Cortex of kidney (tissue), 1 donor: ENCODE measurements at places on chromosomes 7 and 10.

GRCh38 chr10:74079028-74079935, 71.3 kb downstream of the AP3M1 start:
- no peak for DNase-seq

DNA sequence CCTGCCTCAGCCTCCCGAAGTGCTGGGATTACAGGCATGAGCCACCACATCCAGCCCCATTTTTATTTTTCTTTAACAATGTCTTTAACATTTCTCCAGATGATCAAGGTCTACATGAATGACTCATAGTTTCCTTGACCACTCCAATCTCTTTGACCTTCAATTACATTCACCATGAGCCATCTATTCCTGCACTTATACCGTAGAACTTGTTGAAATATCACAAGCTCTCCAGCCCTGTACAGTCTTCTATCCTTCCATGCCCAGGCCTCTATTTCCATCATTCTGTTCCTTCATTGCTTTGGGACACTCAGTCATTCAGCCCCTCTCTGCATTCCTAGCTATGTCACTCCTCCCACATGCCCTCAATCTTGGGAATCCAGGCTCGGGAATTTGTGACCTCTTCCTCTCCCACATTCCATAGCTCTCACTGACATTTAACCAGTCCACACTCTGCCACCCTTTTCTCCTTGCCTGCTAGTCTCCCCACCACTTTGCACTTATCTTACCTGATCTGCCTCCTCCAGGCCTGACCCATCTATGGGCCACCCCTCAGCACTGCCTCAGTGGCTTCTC, 151.8 kb upstream of the STK17A start:
- DNase-seq, result no peak

DNA sequence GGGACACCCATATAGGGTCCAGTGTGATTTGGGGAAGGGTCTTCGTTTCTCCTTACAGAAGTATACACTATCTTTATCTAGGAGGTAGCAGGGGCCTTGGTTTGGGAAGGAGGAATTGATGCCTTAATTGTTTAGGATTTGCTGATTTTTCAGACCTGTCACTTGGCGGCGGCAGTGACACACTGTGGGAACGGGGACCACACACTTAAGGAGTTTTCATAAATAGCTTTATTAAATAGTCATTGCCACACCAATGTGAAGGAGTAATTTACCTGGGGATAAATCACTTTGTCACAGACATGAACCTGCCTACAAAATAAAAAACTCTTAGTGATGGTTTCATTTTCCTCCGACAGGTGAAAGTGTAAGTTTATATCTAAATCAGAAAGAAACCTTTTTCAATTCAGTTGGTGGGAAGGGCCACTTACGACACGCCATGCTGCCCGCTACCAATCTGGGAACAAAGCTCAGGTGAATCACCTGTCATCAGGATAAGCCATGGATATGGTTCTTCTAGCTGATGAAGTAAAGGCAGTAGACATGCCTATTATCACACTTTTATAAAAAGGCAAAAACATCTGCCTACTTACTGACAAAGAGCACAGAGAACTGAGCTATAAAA, 12.3 kb upstream of the ENO4 start:
- DNase-seq, result no peak

GRCh38 chr7:106476751-106477150, 184.2 kb downstream of the CCDC71L start:
- DNase-seq, result no peak

- no peak for DNase-seq
Observed at GRCh38 chr10:44824607-44825006, 86.5 kb upstream of the TMEM72 start.

DNA sequence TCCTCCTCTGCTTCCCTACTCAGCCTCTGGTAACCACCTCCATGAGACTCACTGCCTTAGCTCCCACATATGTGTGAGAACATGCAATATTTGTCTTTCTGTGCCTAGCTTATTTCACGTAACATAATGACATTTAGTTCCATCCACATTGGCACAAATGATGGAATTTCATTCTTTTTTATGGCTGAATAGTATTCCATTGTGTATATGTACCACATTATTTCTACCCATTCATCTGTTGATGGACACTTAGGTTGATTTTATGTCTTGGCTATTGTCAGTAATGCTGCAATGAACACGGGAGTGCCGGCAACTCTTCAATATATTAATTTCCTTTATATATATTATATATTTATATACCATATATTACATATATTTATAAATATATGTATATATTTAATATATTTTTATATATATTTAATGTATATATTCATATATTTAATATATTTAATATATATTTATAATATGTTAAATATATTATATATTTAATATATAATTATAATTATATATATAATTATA, 1046.9 kb downstream of the DNAJB9 start:
- DNase-seq, result no peak

DNA sequence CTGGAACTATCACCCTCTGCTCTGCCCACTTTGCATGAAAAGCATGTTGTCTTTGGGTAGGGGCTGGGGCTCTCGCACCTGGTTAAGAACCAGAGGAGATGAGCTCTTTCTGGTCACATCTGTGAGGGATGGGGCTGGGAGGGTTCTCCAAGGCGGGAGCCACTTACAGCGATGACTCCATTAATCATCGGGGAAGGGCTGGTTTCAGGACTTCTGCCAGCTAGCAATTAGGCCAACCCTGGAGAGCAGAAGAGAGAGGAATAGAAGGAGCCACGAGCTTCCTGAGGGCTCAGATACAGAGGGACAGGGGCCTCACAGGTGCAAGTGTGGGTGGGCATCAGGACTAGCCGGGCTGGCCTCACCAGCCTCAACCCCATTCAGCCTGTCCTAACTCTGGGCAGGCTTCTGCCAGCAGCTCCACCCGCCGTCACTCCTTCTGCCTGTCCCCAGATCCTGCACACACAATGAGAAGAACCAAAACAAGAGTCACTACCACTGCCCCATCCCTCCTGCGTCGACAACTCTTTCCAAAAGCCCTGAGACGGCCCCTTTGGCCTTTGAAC, 8.4 kb downstream of the AQP1 start:
- DNase-seq, result no peak

- DNase-seq, result no peak
Observed at GRCh38 chr10:71472912-71473311, 76.2 kb downstream of the CDH23 start.

DNA sequence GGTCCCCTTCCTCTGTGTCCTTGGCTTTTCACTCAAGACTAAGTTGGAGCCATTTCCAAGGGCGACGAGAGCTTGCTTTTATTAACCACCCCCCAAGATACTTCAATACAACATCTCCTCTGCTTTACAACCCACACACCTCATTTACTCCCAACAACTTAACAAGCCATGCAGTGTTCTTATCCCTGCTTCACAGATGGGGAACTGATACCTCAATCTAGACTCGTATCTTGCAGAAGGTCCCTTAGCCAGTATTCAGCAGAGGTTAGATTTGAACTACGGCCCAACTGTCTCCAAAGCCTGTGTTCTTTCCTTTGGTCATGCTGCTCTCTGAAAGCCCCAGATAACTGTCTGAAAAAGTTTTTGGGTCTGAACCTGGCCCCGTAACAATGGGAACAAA, 444.8 kb downstream of the GRID1 start:
- DNase-seq, result no peak

DNA sequence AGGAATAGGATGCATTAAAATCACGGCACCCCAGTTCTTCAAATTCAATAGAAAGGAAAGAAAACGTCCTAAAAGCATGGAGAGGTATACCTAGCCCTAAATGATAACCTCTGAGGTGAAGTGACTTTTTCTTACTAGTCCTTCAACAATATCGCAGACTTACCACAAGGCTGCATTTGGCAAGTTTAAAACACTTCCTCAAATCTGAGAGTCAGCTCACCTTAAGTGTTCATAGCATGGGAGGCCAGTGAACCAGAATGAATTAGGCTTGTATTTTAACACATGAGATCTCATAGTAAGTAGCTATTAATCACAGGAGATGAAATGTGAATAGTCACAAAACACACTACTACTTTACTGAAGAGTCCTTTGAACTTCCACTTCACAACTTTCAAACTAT, 124.2 kb downstream of the RNF32 start:
- DNase-seq, result no peak

DNA sequence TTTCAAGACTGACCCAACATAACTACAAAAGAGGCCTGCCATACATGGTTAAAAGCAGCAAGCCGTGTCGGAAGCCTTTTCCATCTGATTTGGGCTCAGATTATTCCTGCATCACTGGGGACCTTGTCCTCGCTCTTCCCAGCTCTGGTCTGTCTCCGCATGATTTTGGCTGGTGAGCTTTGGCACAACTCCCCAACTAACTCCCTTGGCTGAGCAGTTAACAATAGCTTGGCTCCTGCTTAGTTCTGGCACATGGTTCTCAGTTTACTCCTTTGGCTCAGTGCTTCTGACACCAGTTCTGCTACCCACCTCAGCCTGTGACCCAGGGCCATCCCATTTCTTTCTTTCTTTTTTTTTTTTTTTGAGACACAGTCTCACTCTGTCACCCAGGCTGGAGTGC, 17.0 kb downstream of the AGK start:
- DNase-seq, result no peak

DNA sequence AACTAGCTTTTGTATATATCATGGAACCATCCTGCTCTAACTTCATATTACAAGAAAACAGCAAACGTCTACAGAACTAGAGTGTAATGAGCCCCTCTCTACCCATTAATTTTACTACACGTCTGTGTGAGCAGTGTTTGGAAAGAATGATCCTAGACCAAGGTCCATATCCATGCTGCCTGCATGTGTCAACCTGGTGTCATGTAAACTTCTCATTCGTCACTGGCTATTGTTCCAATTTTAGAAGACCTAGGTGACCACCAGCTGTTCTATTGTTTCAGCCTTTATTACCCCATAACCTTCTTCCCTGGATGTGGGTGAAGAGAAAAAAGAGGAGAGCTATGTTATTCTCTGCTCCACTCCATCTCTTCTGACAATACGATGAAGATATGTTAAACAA, 77.1 kb downstream of the CREM start:
- no peak for DNase-seq

- no peak for DNase-seq
Observed at GRCh38 chr7:142632271-142633134, 116.8 kb upstream of the PRSS1 start.

- DNase-seq, result no peak
Observed at GRCh38 chr10:75071756-75072155, 39.7 kb upstream of the SAMD8 start.

GRCh38 chr7:64874562-64875250, 28.4 kb upstream of the ZNF273 start:
- DNase-seq, result no peak

GRCh38 chr7:134129856-134130523, 2.9 kb downstream of the LRGUK start:
- DNase-seq, result no peak

GRCh38 chr10:70535001-70535400, 56.4 kb downstream of the PALD1 start:
- no peak for DNase-seq

DNA sequence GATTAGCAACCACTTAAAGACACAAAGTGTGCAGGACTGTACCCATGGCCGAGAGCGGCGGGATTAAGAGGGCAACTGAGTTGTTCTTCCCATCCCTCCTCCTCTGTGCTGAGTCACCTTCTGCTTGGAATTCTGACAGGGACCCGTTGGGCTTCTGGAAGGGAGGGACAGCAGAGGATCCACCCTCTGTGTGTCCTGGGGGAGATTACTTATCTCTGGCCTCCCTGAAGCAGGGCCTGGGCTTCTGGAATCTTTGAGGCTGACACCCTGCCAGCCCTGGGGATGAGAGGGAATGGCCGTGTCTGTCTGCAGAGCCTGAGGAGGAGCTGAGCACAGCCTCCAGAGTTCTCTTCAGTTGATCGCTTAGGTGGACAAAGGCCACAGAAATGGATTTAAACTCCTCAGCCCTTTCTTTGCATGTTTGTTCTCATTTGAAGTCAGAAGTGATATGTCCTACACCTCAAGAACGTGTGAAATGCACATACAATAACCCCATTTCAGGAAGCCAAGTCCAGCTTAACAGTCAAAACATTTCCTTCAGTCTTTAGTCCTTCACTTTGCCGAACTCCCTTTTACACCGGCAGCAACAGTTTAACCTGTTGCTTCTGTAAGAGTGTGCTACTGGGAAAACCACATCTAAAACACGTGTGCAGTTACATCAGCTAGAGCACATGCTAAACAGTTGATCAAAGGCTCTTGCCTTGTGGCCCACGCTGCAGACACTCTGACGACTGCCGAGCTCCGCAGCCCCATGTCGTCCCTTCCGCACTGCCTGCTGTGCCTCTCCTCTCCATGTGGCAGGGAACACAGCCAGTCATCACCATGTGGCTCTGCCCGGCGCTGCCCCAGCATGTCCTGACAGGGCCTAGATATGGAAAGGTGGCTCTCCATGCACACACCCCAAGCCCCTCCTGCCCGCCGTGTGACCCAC, 55.7 kb downstream of the IKZF1 start:
- no peak for DNase-seq

GRCh38 chr7:1852517-1853430, 182.7 kb downstream of the ELFN1 start:
- DNase-seq, result no peak

- no peak for DNase-seq
Observed at GRCh38 chr7:47291461-47292081, 290.3 kb downstream of the TNS3 start.

GRCh38 chr7:20475756-20476155, 139.7 kb upstream of the ABCB5 start:
- no peak for DNase-seq

- DNase-seq, result no peak
Observed at GRCh38 chr10:26508016-26508415, 69.9 kb downstream of the APBB1IP start.

GRCh38 chr10:63268149-63268797, 135.1 kb downstream of the NRBF2 start:
- DNase-seq, result no peak

GRCh38 chr10:33410096-33410859, 75.8 kb upstream of the NRP1 start:
- no peak for DNase-seq

DNA sequence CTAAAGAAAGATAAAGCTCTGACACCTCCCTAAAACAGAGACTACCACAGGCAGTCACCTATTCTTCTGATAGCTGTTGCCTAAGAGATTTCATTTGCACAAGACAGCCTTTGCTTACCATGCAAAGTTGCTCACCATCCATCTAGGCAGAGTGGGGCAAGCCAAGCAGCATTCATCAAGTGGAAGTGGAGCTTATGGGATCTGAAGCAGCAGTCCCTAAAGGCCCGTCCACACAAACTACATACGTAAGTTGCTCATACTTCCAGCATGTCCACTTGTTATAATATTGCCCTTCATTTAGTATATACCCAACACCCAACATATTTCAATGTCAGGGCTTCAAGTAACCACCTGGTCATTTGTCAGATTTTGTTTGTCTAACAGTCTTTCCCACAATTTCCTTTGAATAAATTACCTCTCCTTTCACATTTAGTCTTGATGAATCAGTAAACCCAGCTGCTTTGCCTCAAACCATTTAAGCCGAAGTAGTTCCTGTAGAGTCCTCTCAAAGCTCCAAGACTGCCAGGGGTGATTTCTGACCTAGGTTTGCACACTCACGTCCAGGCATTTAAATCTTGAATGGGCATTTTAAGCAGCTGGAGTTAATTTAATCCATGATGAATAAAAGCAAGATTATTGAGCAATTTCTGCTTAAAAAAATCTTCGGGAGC, 67.9 kb downstream of the ATAD1 start:
- no peak for DNase-seq

GRCh38 chr10:128316121-128316726, 190.0 kb upstream of the MKI67 start:
- DNase-seq, result no peak

GRCh38 chr10:102935505-102935904, 17.4 kb downstream of the CNNM2 start:
- no peak for DNase-seq

GRCh38 chr10:116278846-116279245, 5.8 kb upstream of the GFRA1 start:
- DNase-seq, result no peak
